ENCODE measurements at places on chromosomes 2 and 18.
A peak's percentile ranks its signal among the peaks of the same experiment; 100 is the strongest.

GRCh38 chr2:161992531-161992930 lies 81.5 kb downstream of the DPP4 start:
- no peak for DNase-seq

- DNase-seq = no peak
These were observed 12.9 kb downstream of the IER3IP1 start for GRCh38 chr18:47163241-47163640.

DNA sequence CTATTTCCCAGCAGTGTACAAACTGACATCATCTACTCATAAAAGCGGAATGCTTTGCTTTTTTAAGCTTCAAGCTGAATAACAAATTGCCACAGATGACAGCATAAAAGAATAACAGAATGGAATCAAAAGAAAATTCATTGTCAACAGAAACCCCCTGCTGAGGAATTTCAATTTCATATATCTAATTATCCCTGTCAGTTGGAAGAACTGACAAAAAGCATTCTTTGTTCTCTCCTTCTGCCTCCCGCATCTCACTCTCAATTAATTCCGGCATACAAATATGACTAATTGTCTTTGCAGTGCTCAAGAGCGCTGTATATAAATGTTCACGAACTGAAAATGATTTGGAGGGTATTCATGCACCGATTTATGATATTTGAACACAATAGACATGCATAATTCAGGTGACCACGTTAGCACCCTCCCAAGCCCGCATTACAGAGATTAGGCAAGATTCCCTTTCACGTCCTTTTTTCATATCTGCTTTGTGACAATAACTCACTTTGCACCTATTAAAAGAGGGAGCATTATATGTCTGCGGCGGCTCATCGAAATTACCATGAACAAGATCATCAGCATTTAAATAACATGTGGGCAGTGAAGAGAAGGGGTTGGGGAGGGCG lies 277.7 kb upstream of the SALL3 start:
- DNase-seq = no peak

DNA sequence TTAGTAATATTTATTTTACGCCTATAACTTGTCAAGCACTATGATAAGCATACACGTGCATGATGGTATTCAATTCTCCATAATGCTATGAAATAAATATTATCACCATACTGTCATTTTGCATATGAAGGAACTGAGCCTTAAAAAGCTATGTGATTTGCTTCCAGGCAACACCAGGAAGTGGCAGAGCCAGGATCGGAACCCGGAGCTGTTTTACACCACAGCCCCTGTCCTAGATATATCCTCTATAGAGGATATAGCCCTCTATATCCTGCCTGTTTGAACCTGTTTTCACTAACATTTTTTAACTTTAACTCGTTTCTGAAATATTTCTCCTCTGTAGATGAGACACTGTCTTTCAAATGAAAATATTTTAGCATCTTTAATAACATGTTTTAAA lies 690.0 kb downstream of the SATB2 start:
- no peak for DNase-seq

DNA sequence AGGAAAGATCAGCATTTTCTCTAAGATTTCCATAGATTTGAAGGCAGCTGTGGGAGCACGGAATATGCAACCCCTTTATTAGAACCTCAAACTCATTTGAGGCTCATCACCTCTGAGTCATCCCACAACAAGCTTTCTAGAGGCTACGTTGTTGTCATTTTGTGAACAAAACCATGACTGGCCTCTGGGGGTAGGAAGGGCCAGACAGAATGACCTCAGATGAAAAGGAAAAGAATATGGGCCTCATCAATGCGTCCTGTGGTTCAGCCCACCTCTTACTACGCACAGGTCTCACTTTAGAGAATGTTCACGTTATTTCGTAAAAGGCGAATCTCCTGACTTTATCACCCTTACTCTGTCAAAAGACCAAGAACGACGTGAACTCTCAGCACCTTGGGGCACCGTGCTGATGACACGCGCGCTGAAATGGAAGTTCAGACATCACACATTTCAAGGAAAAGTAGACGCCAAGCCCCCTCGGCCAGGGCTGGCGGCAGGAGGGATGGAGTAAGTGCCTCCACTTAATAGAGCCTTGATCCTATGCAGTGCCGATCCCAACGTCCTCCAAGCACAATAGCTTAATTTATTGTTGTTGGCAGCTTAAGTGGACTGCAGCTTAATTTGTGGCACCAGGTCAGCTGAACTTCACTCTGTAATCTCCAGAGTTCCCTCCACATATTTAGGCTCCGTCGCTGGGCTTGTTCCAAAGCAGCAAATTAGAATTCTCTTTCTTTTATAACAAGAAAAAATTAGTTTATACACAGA lies 208.3 kb downstream of the EIPR1 start:
- no peak for DNase-seq

GRCh38 chr2:215748446-215748845 lies 264.9 kb downstream of the MREG start:
- no peak for DNase-seq

DNA sequence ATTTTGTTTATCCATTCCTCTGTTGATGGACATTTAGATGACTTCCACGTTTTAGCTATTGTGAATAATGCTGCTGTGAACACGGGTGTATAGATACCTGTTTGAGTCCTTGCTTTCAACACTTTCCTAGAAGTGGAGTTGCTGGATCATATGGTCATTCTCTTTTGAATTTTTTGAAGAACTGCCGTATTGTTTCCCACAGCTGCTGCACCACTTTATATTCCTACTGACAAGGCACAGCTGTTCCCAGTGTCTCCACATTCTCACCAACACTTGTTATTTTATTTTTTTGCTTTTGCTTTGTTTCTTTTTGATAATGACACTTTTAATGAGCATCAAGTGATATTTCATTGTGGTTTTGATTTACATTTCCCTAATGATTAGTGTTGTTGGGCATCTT lies 41.4 kb upstream of the KCNJ13 start:
- DNase-seq = no peak

DNA sequence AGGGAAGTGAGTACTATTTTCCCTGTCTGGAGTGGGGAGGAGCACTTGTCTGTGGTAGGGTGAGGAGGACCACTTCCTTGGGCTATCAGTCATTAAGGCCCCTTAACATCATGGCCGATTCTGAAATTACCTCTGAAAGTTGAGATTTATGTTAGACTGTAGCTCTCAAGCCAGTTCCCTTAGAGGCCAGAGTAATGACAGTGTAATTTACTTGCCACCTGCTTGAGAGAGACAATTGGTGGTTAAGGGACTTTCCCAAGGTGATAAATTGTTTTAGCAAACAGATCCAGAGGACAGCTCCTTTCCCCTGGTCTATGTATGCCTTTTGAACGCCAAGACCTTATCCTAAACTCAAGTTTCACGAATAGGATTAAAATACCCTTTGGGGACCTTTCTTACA lies 56.1 kb downstream of the NEDD4L start:
- DNase-seq = no peak

GRCh38 chr2:5937851-5938565 lies 245.8 kb downstream of the SOX11 start:
- no peak for DNase-seq

DNA sequence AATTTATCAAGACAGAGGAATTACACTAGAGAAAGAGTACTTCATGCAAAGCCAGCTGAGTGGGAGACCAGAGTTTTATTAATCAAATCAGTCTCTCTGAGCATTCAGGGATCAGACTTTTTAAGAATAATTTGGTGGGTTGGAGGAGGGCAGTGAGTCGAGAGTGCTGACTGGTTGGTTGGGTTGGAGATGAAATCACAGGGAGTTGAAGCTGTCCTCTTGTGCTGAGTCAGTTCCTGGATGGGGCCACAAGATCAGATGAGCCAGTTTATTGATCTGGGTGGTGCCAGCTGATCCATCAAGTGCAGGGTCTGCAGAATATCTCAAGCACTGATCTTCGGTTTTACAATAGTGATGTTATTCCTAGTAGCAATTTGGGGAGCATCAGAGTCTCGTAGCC lies 21.4 kb upstream of the PDCL3 start:
- no peak for DNase-seq

DNA sequence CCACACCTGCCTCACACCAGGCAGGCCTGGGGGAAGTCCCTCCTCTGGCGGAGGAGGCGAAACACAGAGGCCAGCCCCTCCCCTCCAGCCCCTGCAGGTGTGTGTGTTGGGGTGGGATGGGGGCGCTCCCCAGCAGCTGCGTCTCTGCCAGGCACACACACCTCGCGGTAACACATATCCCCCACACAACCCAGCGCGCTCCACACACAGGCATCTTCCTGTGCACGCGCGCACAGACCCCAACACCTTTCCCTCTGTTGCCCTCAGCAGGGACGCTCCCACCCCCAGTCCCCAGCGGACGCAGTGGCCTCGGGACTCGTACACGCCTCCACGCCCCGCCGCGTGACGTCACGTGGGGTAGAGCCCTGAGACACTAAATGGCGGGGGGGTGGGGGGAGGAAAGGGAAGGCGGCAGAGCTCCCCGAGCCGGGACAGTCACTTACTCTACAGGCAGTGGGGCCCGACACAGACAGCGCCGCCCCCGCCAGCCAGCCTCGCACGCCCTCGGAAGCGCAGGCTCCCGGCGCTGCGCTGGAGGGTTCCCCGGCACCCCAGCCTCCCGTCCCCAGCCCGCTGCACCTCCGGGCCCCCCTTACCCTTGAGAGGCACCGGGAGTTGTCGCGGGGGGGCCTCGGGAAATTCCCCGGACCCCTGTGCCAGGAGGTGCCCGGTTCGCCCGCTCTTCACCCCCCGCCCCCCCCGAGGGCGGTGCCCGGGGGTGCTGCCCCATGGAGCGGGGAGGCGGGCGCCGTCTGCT lies at the start of gene WNT10A:
WNT10A (plus strand) TSS at position 751 of the 757 bp plus-strand sequence. CDS start 144 bp downstream, outside the sequence.
- DNase-seq = peak; percentile 71

DNA sequence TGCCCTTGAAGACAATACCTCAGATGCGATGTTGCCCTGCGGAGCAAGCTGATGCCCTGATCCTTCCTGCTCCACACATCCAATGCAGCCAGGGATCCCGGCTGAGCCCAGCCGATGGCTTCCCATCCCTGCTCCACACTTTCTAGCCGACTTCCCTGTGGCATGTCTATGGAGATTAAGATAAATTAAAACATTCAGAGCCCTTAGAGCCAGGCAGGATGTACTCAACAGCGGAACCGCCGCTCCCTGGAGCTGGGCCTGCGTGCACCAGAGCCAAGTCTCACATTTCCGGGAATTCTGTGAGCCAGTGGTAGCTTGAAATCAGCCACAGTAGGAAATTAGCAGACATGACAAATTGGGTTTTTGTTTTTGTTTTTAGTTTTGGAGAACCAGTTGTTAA lies 620.6 kb downstream of the GALR1 start:
- no peak for DNase-seq

DNA sequence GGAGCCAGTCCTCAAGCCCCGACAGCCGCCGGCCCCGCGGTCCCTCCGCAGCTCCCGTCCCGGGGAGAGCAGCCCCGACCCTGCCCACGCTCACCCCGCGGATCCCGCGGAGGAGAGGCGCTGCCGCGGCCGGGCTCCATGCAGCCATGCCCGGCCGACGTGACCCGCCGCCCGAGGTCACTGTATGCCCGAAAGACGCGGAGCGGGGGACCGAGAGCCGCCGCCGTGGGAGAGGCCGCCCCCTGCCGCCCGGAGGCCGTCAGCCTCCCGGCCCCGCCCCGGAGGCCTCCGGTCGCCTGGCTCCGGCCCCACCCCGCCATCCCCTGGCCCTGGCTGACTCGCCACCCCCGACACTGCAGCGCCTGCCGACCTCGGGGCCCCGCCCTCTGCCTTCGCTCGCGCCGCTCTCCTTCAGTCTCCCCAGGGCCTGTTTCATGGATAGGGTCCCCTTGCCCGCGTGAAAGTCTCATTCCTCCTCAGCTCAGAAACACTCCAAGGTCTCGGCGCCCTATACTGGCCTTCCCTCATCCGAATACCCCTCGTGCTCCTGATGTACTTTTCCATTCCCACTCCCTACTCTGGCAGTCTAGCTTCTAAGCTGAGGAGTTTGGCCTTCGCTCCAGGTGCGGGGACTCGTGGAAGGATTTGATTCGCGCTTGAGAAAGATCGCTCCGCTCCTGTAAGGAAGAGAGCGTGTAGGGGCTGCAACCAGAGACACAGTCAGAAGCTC lies at the start of gene BOLA3:
BOLA3 (minus strand) TSS at position 186 of the 730 bp plus-strand sequence; CDS start at position 148, 38 bp downstream.
- peak; percentile 62 for DNase-seq

DNA sequence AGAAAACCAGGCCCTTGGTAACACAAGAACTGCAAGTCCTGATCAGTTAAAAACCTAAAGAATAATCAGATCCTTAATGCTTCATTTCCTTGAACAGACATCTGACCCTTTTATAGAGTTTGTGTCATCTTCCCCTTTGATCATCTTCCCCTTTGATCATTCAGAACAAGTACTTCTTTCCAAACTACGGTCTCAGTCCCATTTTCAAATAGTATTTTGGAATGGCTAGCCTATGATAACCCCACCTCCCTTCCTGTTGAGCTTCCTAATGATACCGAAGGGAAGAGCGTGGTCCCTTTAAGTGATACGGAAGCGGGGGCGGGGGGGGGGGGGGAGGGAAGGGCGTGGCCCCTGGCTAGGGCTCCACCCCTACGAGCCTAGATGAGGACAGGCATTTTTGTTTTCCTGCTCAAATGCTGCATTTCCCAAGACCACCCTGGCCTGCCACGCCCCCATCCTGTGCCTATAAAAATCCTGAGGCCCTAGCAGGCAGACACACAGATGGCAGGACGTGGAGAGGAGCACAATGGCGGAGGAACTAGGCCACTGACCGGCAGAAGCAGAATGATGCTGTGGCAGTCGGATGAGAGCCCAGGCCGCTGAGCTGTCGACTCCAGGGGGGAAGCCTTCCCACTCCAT lies 24.1 kb upstream of the CHRNA1 start:
- no peak for DNase-seq

GRCh38 chr2:65343386-65343785 lies 89.0 kb downstream of the SPRED2 start:
- no peak for DNase-seq

GRCh38 chr18:56390626-56391025 lies 247.8 kb downstream of the TXNL1 start:
- DNase-seq = no peak

DNA sequence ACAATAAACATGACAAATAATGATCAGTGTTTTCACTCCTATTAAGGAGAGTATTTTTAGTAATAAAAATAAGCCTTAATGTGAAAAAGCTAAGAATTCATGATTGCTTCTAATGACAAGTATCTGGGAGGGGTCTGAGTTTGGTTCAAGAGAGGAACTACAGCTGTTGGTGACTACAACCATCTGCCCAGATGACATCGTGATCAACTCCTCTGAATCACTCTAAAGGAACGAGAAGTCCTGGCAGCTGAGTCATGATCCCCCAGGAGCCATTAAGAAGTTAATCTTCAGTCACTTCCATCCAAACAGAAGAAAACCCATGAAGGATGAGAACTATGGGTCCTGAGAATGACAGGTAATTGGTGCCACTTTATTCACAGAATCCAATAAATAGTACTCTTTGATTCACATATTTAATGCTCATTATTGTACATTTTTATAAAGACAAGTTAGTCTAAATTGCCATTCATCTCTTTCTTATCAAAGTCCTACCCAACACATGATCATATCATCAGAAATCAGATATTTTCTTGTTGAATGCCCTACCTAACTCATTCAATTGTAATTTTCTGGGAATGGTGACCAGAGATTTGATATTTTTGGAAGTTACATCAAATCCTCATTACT lies 6.8 kb downstream of the TFPI start:
- DNase-seq = no peak

DNA sequence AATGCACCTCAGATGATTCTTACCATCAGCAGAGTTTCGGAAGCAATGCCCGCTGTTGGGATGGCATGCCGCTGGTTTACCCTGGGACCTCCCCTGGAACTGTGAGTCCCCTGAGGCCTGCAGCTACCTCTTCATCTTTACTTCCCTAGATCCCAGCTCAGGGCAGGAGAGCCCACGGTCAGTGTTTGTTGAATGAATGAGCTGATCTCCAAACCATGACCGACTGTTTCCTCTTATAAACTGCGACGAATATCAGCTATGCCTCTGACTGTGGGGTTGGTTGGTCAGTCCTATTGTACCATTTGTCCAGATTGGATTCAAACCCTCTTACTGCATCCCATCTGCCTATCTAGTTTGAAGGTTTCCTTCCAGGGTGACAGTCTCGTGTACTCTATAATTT lies 64.4 kb downstream of the DDX1 start:
- DNase-seq = no peak

All from activated CD8-positive, alpha-beta memory T cell treated with anti-CD3 and anti-CD28 coated beads for 4 hours (primary cell).